NCI-H226 (cell line): ENCODE measurements at places on chromosomes 11 and 22.

DNA sequence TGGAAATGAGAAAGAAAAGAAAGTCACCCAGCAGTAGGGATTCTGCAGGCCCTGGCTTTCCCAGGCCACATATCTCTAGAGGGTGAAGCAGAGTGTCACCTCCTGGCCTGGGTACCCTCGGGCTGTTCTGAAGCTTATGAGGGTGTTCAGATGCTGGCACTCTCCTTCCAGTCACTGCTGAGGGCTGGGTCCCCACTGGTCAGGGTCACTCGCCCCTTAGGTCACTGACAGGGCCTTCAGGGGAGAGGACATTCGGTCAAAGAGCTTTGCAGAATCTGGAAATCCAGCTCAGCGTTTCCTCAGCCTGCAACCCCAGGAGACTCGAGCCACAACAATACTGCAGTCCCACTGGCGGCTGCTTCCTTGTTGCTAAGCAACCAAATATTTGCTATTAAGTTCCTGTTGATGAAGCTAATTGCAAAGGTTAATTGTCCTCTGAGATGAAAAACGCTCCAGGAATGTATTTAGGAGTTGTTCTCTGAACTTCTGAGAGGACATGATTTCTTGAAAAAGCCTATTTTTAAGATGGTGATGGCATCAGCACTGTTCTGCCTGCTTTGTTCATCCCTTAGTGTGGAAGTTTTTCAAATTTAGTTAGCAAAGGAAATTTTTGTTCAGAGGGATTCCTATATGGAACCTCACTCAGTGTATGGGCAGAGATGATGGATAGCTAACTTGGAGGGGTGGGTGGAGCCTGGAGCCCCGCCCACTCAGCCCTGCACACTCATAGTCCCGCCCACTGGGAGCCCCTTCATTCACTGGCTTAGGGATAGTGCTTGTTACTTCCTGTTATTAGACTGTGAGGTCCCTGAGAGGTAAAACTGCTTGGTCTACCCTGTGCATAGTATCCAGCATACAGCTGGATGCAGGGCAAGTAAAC is 109.2 kb downstream of the CSNK2A3 start:
- DNase-seq = no peak

GRCh38 chr11:15179167-15179566 is 64.4 kb downstream of the INSC start:
- no peak for DNase-seq

- no peak for DNase-seq
Observed at GRCh38 chr11:57407010-57407920, 16.8 kb upstream of the PRG2 start.

- DNase-seq = no peak
Observed at GRCh38 chr11:35800970-35801953, 138.7 kb downstream of the TRIM44 start.

GRCh38 chr11:20310137-20310536 is 53.4 kb upstream of the HTATIP2 start:
- no peak for DNase-seq

DNA sequence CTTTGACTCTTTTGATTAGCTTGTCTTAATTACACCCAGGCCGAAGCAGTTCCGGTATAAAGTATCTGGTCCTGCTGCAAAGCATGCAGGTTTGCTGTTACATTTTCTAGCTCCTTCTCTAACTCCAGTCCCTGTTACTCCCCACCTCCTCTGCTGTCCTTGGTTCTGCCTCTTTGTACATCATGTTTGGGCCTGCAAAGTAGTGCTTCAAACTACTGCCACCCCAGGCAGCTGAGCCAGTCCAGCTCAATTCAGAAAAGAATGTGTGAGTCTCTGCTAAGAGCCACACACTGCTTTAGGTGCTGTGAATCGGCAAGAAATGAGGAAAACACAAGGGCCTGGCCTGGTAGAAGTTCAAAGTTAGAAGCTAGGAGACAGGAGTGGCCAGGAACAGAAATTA is 136.0 kb downstream of the SERGEF start:
- DNase-seq = no peak

GRCh38 chr22:41352058-41352457 is 29.7 kb upstream of the TEF start:
- no peak for DNase-seq

GRCh38 chr11:84993386-84993785 is 633.8 kb downstream of the DLG2 start:
- DNase-seq = no peak

DNA sequence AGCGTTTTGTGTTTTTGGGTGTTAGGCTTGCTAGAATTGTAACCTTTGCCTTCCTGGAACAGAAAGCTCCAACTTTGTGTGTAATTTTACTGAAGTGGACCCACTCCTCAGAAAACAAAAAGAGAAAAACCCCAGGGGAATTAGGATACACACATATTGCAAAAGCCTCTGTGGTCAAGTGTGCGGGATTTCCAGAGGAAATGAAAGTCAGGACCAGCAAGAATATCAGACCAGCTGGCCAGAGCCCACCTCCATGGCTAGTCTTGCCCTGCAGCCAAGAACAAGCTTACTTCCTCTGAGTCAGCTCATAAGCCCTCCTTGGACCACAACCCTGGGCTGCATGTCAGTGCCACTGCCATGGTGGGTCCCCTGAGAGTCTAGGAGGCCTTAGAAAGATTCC is 37.0 kb upstream of the FTH1 start:
- peak; percentile 66 for DNase-seq

- peak; percentile 35 for DNase-seq
Observed at GRCh38 chr11:108768370-108768769, 103.5 kb downstream of the DDX10 start.

GRCh38 chr22:25120093-25120561 is 79.5 kb upstream of the CRYBB3 start:
- DNase-seq = no peak

GRCh38 chr11:17479284-17480214 is 2.9 kb upstream of the ABCC8 start:
- peak; percentile 35 for DNase-seq

DNA sequence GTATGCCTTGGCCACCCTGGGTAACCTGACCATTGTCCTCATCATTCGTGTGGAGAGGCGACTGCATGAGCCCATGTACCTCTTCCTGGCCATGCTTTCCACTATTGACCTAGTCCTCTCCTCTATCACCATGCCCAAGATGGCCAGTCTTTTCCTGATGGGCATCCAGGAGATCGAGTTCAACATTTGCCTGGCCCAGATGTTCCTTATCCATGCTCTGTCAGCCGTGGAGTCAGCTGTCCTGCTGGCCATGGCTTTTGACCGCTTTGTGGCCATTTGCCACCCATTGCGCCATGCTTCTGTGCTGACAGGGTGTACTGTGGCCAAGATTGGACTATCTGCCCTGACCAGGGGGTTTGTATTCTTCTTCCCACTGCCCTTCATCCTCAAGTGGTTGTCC is 2.7 kb downstream of the OR51D1 start:
- DNase-seq = no peak

DNA sequence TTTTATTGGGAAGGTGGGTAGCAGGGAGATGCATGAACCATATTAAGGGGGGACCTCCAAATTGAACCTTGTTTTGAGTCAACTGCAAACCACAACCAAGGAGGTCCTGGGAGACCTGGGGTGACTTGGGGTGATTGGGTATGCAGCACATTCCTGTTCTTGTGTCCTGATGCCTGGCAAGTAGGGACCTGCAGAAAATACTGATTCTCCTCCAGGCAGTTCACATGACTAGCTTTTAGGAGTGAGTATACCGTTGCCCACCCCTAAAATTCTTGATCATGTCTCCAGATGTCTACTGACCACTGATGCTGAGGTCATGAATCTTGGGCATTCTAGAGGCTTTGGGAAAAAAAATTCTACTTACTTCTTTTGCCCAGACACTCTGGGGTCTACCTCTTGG is 6.3 kb downstream of the EHF start:
- no peak for DNase-seq

GRCh38 chr11:59040607-59041006 is 45.5 kb upstream of the GLYATL1B start:
- DNase-seq = no peak

- DNase-seq = peak; percentile 39
Observed at GRCh38 chr11:46865340-46865739, 19.3 kb upstream of the CKAP5 start.

DNA sequence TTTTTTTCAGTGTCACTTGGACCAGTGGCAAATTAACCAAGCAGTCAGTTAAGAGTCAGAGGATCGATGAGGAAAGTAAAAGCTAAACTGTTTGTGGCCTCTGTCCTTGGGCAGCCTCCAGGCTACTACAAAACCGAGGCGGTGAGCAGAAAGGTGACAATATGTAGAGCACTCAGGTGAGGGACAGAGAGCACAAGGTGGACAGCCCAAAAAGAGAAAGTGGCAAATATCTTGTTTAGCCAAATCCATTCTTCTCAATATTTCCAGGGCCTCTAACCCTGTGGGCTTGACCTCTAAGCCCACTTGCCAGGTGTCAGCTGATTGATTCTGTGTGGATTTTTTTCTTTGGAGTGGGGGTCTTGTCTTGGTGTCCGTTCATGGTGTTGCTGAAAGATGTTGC is 4202.2 kb upstream of the OR11H1 start:
- no peak for DNase-seq

DNA sequence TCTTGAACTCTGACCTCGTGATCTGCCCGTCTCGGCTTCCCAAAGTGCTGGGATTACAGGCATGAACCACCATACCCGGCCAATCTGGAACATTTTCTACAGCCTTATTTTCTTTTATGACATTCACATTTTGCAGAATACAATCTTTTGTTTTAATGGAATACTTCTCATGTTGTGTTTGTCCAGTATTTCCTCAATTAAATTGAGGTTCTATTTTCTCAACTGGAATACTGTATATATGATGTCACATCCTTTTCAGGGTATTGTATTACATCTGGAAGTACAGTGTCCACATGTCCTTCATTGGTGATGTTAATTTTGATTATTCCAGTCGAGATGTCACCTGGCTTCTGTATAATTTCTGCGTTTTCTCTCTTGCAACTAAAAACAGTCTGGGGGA is 90.8 kb upstream of the HORMAD2 start:
- no peak for DNase-seq

GRCh38 chr11:123166071-123166559 is 28.9 kb downstream of the CLMP start:
- peak; percentile 76 for DNase-seq

DNA sequence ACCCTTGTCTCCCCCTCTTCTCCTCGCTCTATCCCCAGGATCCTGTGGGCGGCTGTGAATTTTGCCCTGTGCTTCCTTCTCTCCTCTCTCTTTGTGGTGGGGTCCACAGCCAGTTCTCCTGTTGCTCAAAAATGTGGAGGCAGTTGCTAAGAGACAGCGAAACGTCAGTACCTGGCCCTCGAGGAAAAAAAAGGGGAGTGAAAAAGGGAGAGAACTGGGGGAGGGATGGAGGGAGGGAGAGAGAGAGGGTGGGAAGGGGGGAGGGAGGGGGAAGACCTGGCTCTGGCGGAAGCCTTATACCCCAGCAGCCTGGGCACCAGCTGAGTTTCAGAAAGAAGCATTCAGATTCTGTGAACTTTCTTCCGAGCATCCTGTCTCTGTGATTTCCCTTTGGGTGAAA is 2.1 kb upstream of the LRRC55 start:
- no peak for DNase-seq

DNA sequence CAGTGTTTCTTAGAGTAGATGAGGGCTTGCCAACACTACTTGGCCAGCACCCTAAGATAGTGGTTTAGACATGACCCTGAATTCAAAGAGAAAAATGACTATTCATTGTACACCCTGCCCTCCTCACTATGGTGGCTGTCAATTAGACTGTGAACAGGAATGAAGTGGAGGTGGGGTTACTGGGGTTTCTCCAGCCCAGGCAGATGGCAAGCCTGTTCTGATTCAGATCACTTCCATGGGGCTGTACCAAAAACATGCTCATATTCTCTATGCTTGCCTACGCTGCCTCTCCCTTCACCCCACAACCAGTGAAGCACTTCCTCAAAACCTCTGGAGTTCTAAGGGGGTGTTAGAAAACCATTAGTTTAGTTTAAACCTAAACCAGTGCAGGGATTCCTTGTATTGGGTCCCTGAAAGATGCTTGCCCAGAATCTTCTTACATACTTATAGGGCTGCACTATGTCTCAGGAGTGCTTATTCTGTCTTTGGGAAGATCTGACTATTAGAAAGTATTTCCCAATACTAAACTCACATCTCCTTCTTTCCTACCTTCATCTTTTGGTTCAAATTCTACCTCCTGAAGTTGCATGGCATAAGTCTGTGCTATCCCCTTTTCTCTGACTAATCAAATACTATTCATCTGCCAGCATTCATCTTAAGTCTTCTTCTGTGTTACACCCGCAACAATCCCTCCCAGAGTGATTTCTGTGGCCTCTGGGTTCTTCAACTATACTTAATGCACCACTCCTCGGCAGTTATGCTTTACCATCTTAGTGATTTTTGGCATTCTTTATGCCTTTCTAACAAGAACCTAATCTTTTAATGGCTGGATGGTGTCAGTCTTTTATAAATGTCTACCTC is 71.8 kb downstream of the ATG16L2 start:
- DNase-seq = no peak

GRCh38 chr11:128316541-128317227 is 270.7 kb downstream of the ETS1 start:
- DNase-seq = peak; percentile 53

- DNase-seq = no peak
Observed at GRCh38 chr11:124896821-124897391, 759 bp downstream of the ROBO4 start.

DNA sequence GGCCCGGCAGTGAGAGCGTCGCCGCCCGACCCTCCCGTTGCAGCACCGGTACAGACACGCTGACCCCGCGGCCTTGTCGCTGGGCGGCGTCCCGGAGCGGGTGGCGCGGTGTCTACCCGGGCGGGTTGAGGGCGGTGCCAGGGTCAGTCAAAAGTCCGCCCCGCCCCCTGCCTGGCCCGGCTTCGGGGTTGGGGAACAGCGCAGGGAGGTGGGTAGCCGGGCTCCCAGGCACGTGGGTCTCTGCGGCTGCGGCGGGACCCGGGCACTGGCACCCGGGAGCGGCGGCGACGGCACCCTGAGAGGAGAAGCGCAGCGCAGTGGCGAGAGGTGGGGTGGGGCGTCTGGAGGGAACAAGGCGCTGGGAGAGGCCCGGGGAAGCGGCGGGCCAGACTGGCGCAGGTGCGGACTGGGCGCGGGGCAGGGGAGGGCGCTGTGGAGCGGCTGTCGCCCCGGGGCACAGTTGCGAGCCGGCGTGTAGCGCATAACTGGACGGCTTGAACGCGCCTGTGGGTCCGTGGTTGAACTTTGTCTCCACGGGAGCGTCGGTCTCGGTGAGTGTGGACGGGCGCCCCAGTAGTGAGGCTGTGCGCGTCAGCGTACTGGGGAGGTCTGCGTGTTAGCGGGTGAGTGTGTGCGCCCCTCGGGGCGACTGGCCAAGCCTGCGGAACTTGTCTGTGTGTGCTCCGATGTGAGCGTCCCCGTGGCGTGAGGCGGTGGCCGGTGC is at the start of gene P2RY2:
P2RY2 (plus strand) TSS at position 176 of the 724 bp plus-strand sequence. CDS start 15,879 bp downstream, outside the sequence.
- DNase-seq = peak; percentile 35

DNA sequence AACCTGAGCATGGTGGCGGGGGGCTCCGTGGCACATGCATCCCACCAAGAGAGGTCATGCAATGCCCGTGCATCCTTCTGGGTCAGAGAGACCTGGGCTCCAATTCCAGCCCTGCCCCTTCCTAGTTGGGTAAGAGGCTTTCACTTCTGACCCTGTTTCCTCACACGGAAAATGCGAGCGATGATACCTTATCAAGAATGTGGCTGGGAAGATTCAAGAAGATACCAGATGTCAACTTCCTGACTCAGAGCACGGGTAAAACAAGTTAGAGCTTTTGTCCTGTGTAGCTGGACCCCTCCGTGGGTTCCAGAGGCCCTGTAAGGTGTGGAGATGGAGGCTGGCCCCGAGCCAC is 8.7 kb upstream of the DGKZ start:
- DNase-seq = no peak
